ENCODE measurements at places on chromosomes 2 and 18.

- no peak for DNase-seq
These were observed 604.3 kb upstream of the POU3F3 start for GRCh38 chr2:104249629-104250028.

DNA sequence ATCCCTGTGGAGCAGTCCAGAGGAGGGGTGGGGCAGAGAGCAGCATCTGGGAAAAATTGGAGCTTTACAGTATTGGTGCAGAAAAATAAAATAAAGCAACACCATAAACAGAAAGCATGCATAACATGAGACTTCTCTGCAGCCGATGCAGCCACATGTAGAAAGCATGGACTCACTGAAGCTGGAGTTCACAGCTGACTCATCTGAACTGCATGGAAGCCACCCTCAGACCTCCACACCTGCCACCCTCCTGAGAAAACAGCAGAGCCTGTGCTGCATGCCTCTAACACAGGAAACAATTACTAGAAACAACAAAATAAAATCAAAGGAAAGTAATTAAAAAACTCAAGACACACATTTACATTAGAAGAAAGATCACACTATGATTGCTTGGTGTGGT lies 169.4 kb upstream of the ALKAL2 start:
- no peak for DNase-seq

DNA sequence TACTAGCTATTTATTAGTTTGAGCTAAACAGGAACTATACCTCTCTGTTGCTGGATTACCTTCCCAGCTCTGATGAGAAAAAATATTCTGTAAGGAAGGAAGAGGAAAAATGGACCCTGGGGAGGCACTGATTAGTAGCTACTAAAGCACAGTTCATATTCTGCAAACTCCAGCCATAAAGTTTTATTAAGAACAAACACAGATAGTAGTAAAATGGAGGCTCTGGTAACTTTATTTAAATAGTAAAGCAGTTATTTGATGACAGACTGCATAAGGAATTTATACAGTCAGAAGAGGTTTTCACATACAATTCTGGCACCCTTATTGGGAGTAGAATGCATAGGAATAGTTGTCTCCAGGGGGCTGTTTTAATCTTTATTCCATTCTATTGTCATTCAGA lies 84.1 kb downstream of the XIRP2 start:
- no peak for DNase-seq

DNA sequence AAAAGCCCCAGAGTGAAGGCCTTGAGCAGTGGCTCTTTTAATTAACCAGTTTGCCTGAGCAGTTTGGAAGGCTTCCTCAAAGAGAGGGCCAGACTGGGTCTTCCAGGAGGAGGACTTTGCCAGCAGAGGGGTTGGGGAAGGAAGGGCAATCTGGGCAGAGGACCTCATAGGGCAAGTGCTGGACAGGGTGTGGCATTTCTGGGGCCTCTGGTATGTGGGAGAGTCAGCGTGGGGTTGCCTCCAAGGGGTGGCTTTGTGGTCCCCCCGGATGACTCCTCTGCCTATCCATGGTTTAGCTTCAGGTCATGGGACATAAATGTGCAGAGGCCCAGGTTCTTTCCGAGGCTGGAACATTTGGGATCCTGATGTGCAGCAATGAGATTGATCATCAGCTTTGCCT lies 12.6 kb downstream of the GLI2 start:
- DNase-seq: no peak

- no peak for DNase-seq
These were observed 13.5 kb upstream of the DSG2 start for GRCh38 chr18:31484461-31484860.

- DNase-seq: no peak
These were observed 88.8 kb upstream of the ASB18 start for GRCh38 chr2:236352761-236353593.

DNA sequence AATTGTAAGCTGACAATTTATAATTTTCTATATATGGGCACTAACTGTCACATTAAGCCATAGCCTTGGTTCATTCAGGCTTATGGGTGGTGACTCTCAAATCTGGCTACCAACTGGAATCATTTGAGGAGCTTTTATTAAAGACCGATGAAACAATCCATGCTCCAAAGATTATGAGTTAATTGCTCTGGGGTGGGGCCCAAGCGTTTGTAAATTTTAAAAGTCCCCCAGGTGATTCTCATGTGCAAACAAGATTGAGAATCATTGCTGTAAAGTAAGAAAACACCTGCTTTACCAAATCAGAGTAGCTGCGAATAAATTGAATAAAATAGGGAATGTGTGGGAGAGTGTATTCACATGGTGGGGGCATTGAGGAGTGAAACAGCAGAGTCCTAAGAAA lies 76.1 kb upstream of the RAB27B start:
- no peak for DNase-seq

GRCh38 chr2:3827673-3828575 lies 124.5 kb downstream of the DCDC2C start:
- peak; percentile 62 for DNase-seq

GRCh38 chr2:107775791-107776190 lies 50.9 kb upstream of the RGPD4 start:
- no peak for DNase-seq

DNA sequence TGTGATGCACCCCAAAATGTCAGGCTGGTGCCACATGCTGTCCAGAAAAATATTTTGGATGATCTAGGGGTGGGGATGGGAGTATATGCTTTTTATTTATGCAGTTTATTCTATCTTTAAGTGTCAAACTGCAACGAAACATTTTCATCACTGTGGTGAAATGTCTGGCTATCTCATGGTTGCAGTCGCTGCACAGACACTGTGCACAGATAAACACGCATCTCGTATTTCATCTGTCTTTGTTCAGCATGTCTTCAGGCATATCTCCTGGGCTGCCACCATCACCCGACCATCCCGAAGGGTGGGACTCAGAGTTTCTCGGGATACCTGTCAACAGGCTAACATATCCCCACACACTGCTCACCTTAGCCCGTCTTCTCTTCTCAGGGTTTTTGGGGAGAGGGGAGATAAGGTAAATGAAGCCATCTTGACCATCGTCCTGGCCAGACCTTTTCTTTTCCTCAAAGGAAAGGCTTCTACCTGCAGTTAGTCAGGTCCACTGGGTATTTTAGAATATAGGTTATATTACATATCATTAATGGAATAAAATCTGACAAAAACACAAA lies 80.7 kb upstream of the NABP1 start:
- no peak for DNase-seq

DNA sequence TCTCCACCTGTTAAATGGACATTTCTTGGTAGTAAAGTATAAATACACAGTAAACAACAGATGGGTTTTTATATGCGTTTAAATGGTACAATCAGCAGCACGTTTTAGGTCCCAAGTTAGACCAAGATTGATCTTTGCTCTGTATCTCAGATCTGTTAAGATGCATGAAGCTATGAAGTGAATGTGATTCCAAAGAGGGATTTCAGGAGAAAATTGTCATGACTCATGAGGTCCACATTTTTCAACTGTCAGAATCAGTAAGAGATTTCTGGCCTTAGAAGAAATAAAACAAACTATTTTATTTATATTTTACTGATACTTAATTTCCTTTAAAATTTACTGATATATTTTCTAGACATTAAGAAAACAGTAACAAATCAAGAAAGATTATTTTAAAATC lies 142.7 kb downstream of the EML6 start:
- no peak for DNase-seq

DNA sequence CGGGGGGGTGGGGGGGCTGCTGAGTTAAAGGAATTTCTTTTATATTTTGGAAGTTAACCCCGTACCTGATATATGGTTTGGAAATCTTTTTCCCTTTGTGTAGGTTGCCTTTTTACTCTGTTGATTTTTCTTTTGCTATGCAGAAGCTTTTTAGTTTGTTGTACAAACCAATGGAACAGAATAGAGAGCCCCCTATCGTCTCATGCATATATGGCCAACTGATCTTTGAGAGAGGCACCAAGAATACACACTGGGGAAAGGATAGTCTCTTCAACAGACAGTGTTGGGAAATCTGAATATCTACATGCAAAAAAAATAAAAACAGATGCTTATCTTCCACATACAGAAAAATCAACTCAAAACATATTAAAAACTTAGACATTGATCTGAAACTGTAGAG lies 647.8 kb upstream of the KLHL29 start:
- no peak for DNase-seq

DNA sequence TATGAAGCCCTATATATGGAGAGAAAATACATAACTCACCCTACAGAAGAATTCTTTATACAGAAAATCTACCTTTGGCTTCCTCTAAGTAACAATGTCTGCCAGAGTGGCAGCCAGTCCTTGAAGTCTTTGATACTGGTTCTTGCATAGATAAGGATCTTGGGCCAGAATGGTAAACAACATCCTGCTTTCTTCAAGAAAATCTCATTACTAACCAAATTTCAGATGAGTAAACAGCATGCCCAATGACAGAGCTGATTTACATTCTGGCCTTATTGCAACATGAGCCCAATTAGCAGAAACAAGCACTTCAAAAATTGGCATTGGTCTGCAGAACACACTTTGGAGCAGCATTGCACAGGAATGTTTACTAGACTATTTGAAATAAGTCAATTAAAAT lies 336.5 kb upstream of the ST6GAL2 start:
- DNase-seq: no peak

GRCh38 chr2:135822855-135823254 lies 14.1 kb downstream of the LCT start:
- no peak for DNase-seq

GRCh38 chr18:63322908-63323634 lies 3.5 kb upstream of the BCL2 start:
- DNase-seq: peak; percentile 61

- DNase-seq: no peak
These were observed 72.0 kb downstream of the GALNT1 start for GRCh38 chr18:35653392-35654135.

DNA sequence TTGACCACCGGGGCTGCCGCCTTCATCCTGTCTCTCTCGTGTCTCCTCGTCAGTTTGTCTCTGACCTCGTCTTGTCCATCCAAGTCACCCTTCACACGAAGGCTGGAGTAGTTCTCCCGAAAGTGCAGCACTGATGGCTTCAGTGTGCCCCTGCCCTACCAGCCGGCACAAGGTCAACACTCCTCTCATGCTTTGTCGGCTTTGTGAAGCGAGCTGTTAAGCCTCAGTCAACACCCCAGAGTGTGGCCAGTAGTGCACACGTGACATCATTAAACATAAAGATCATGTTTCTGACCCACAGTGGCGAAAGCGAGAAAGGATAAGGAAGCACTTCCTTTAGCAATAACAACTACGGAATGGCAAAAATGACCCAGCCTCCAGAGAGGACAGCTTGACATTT lies 23.2 kb downstream of the ACKR3 start:
- no peak for DNase-seq

GRCh38 chr2:214985619-214986018 lies 152.8 kb downstream of the ABCA12 start:
- DNase-seq: no peak

GRCh38 chr18:48790869-48791635 lies 159.7 kb downstream of the SMAD7 start:
- DNase-seq: no peak

DNA sequence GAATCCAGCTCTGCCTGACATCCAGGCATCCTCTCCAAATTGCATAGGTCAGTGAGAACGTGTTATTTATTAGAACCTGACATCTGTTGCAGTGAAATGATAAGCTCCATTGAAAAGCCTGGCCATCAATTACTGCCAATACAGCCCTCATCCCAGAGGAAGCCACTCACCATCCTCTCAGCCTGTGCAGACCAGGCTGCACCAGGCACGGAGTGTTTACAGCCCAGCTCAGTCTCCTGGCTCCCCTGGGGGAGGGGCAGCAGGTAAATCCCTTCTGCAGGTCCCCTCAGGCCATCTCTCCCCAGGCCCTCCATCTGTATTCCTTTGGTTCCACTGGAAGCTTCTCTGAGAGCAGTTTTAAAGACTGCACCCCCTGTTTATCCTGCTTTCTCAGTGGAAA lies 82.6 kb upstream of the FOSL2 start:
- peak; percentile 86 for DNase-seq

GRCh38 chr18:74114116-74114515 lies 33.5 kb downstream of the FBXO15 start:
- DNase-seq: no peak

GRCh38 chr18:45957100-45957499 lies 10.0 kb downstream of the EPG5 start:
- no peak for DNase-seq

DNA sequence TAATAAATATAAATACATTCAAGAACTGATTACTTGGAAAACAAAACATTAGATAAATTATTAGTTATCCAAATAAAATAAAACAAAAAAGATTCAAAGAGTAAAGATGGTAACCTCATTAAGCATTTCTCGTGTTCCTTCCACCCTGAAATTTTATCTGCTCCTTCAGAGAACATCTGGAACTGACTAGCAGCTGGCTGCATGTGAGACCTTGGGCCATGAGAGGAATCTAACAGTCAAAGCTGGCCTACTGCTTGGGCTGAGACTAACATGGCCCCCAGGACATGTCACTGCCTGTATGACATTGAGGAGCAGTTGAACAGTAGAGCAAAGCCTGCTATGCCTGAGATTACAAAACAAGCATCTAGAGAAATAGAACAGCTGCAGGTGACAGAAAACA lies 208.5 kb upstream of the ZSWIM2 start:
- no peak for DNase-seq

DNA sequence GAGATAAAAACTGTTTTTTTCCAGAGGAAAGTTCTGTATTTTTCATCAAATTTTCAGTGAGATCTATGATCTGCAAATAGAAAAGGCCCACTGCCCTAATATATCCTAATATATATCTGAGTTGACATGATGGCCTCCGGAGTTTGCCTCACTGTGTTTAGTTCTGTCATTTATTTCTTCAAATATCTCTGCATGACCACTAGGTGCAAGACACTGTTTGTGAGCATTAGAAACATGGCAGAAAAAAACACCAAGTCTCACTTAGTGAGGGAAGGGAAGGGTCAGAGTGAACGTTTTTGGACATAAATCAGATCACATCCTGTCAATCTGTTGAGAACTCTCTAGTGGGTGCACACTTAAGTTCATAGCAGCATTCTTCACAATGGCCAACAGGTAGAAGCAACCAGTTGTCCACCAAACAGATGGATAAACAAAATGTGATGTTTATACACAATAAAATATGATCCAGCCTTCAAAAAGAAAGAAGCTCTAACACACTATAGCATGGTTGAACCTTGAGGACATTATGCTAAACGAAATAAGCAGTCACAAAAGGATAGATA lies 53.4 kb downstream of the SPIRE1 start:
- DNase-seq: no peak

DNA sequence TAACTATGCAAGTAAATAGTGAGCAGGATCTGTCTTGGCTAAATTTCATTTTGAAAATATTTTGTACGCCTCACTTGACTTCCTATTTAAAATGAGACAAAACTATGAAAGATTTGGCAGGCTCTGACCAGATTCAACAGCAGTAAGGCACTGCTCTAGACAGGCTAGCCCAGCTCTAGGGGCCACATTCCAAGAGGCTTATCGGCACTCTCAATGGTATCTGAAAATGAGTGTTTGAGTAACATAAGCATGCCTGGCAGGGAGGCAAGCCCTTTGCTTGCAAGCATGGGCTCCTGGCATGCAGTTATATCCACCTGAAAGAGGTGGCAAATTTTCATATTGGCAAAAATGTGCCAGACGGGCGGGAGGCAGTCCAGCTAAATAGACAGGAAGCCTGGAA lies 10.5 kb downstream of the CAPN13 start:
- no peak for DNase-seq
